ENCODE measurements at places on chromosomes 2 and 18. TPM values are rescaled to one million over a fixed set of nuclear protein-coding genes. Genes with fewer than 3 reads are reported as not detected.

Gene TXNDC2
- total RNA-seq: 0.55 TPM

GRCh38 chr2:210072922-210073509 lies 70.6 kb downstream of the RPE start:
- no peak for DNase-seq

DNA sequence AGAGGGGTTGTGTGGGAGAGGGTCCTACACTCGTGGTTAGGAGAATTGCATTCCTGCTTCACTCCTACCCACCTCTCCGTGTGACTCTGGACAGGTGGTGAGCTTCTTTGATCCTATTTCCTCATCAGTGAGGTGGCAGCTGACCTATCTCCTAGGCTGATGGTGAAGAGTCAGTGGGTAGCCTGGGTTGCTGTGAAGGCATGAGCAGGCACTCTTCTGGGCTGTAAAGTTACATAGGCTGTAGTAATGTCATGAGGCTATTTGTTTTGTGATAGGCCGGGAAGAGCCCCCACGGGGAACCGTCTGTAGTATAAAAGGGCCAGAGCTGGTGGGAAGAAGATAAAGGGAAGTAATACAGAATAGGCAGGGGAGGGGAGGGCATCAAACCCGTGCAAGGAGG lies 83.8 kb downstream of the TMEM247 start:
- no peak for DNase-seq

GRCh38 chr18:37219257-37219656 lies 346.3 kb downstream of the CELF4 start:
- no peak for DNase-seq

- no peak for DNase-seq
Measured at GRCh38 chr2:216222650-216223352, 113.7 kb downstream of the XRCC5 start.

DNA sequence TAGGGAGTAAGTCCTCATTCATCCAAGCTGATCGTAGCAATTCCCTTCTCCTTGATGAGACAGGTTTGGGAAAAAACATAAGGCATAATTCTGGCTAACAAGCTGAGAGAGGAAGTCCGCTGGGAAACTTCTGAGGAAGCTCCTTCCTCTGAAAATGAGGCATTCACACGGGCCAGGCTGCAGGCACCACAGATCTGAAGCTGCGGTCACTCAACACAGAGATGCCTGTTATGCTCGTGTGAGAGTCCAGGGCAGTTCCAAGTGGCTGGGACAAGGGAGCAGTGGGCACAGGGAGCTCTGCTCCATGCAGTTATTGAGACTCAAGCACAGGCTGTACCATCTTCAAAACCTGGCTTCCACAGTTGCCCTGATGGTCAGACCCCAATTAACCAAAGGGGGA lies 200.9 kb upstream of the ID2 start:
- DNase-seq: no peak

Gene CYBRD1
- total RNA-seq: 313 TPM

- DNase-seq: no peak
Measured at GRCh38 chr2:181895818-181896217, 4.3 kb downstream of the ITPRID2 start.

GRCh38 chr18:6728331-6728730 lies 1.2 kb upstream of the ARHGAP28 start:
- DNase-seq: no peak

DNA sequence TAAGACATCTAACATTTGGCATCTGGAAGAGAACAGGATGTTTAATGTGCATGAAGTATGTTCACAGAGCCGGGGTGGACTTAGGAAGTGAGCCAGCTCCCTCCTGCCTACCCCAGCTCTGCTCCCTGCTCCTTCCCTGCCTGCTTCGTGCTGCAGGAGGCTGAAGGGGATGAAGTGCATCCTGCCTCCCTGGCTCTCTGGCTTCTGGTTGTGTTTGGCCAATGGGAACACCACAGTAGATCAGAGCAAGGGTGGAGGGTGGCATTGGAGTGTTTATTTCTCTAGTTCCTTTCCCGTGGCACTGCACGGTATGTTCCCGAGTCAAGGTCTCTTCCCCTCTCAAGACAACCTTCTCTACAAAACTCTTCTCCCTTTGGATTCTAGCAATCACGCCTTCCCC lies 379.9 kb downstream of the CLIP4 start:
- no peak for DNase-seq

- no peak for DNase-seq
Measured at GRCh38 chr2:234060236-234060635, 9.7 kb downstream of the SPP2 start.
